Foreskin keratinocyte (primary cell): ENCODE measurements at places on chromosomes 7 and 10. TPM values are rescaled to one million over a fixed set of nuclear protein-coding genes. Genes with fewer than 3 reads are reported as not detected.

The ANKRD7 gene
- polyA plus RNA-seq = 0.38 and 0.86 TPM in 2 replicates

The TDRD1 gene
- 0.03 TPM in 1 of 2 replicates, not detected in the other for polyA plus RNA-seq

The HOXA1 gene
- polyA plus RNA-seq = 6.3 and 8.2 TPM in 2 replicates

- DNase-seq = no peak
These were observed 68.1 kb upstream of the FOXK1 start for GRCh38 chr7:4613846-4614548.

GRCh38 chr10:3117486-3117885 is 50.1 kb downstream of the PFKP start:
- no peak for DNase-seq

DNA sequence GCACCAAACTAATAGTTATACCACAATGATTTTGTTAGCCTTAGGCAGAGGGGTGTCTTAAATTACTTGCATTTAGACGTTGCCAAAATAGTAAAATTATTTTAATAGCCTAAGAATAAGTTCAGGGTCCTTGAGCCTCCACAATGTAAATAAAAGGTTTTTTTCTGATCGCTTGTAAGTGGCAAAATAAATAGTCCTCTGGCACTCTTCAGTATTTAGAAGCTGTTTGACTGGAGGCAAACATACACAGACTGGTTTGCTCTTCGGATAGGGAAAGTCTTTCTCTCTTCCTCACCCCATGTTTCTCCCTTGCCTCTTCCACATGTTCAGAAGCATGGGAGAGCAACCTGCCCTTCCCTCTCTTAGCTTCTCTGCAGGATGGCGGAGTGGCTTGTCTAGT is 49.5 kb upstream of the FAM180A start:
- no peak for DNase-seq

- no peak for DNase-seq
These were observed 6.4 kb upstream of the PRTFDC1 start for GRCh38 chr10:24958721-24959381.
